Fibroblast of skin of right biceps (primary cell): ENCODE measurements at places on chromosomes 13 and 19.

DNA sequence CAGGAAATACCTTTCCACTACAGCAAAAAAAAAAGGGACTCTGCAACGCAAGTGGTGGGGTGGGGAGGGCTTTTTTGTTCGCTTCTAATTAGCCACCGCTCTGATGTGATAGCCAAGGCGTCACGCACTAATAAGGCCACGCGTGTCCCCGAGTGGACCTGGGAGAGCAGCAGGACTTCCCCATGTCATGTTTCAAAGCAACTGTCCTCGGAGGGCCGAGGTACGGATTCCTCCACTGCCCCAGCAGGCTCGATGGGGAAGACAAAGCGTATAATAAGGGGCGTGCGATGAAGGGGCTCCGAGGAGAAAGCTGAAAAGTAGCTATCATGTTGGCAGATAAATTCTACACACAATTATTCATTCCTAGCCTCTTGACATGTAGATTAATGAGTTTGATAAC lies 179.7 kb upstream of the ZNF507 start:
- no peak for DNase-seq

DNA sequence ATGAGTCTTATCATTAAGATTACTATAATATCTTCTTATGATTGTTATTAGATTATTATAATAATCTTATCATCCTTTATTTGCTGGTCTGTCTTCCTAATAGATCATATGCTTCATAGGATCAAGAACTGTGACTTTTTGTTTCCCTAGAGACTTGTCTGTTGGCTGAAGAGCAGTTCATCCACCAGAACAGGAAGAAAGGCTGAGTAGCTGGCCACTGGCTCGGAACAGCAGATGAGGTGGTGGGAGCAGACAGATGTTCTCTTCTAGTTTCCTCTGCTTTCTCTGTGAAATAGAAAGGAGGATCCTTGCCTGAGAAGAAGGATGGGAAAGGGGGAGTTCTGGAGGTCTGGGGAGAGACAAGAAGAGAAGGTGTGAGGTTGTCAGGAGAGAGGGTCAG lies 120.0 kb downstream of the CCNA1 start:
- no peak for DNase-seq

DNA sequence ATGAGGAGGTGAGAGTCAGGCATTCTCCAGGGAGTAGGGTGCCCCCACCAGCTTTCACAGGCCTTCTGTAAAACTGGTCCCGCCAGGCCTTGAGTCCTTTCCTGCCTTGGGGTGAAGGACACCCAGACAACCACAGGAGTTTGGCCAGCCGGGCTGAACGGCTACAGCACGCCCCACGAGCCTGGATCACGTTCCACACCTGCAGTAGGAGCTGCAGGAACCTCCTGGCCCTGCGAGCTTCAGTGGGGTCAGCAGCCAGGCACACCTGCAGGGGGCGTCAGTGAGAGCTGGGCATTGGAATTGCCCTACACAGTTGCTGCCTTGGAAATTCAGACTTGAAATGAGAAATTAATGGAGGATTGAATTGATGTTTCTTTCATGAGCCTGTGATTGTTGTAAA lies 45.7 kb downstream of the COL4A2 start:
- DNase-seq: no peak

DNA sequence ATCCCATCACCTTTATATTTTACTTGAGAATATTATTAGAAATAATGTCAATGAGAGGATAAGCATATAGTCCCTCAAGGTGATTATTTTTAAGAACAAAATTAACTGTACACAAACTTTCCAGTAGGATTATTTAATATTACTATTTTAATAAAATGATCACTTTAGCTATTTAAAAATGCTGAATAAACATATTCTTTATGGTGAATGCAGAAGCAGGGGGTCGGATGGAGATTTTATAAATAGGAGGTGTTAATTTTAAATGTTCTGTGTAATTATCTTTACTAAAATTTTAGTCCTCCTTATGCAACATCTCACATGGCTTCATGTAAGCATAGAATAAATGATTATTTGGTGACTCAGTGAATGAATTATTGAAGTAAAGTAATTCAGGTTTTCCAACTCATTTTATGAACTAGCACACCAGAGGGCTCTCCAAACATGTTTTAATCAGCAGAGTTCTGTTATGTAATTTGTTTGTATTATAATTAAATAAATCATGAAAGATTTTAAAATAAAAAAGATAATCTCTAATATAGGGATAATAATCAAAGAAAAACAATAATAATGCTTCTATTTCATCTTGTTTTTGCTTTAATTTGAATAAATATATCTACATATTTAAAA lies 1635.2 kb downstream of the EFNB2 start:
- peak; percentile 0 for DNase-seq

- no peak for DNase-seq
These were observed 8.0 kb downstream of the TINCR start for GRCh38 chr19:5559804-5560133.

GRCh38 chr13:114077933-114078325 lies 54.5 kb downstream of the RASA3 start:
- DNase-seq: peak; percentile 67

- DNase-seq: no peak
These were observed 2172.2 kb downstream of the PCDH9 start for GRCh38 chr13:65057986-65058385.

DNA sequence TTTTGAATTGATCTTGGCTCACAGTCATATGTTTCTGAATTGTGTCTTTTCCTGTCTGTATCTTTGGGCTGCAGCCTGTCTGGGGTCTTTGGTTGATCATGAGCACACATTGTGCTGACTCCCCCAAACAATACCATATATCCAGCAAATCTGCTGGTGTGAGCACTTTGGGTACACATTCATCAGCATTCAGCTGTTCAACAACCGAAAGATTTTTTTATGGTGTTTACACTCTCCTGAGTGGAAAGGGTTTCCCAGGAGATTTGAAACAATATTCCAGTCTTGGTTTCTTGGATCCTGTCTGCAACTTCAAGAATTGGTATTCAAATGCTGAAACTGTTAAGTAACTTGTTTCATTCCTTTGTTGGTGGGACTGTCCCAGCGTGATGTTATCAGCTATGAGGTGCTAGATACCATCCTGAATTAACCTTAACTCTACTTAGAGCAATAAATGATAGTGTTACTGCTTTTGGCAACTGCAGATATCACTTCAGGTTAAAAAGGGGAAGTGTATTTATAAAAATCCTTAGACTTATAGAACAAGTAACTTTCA lies 78.4 kb upstream of the DIAPH3 start:
- DNase-seq: no peak

DNA sequence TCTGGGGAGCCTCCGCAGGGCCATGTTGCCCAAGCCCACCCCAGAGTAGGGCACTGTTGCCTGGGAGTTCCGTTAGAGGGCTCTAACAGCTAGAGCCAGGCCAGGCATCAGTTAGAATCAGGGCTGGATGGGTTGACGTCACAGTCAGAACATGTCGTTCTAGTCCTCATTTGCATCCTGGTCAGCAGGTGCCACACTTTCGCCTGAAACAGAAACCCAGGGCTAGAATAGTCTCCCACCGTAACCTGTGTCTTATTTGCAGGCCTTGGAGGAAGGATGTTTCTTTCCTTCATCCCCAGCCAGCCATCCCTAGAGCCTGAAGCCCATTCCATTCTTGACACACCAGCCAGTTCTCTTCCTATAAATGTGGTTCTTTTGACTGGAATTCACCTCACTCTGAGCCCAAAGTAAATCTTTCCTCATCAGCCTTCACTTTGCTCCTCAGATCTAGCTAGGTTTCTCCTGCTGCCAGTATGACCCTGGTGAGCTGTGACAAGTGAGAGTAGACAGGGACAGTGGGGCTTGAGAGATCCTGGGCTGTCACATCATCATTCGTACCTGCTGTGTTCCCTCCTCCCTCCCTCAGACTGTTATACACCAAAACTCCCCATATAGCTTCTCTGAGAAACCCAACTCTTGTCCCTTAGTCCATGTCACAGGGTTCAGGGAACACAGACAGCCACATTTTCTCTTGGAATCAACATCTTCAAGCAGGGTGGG lies 12.2 kb upstream of the CCDC97 start:
- DNase-seq: no peak

DNA sequence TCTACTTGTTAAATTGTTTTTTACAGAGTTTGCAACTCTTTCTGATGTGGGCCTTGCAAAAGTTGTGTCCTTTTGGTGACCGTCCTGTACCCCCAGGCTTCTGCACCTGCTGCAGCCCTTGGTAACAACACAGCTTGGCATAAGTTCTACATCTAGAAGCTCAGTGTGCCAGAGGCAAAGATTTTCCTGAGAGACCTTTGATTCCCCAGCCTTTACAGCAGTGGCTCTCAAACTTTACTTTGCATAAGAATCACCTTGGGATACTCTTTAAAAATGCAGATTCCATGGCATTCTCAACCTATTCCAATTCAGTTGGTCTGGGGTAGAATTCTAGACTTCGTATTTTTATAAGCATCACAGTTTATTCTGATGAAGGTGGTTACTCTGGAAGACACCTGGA lies 260.9 kb downstream of the DCT start:
- DNase-seq: no peak

DNA sequence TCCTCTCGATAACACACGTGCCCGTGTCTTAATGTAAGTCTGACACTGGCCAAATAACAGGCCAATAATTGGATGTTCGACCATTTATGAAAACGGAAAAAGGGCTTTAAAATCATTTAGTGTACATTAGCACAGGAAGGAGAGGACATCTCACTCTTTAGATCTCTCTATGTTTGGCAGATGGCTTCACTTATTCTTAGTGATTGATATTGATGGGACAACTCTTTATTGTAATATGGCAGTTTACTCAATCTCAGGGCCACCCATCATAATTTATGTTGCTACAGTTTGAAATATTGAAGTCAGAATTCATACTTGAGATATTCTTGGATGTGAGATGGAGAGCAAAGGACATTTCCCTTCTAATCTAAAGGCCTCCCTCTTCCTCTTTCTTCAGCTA lies 430.7 kb upstream of the ARGLU1 start:
- DNase-seq: no peak

DNA sequence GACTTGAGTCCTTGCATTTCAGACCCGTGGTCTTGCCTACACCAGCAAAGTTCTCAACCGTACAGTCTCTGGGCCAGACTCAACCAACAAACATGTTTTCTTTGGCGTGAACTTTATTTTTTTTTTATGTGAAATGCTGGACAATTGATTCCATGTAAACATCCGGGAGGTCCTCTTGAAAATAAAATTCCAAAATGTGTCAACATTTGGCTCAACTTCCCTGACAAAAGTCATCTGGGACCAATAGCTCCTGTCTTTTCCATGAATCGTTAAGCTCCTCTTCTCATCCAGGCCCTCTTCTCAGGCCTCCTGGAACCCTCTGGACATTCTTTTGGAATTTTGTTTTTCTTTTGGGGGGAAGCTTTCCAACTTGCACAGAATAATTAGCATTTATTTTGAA lies 2.7 kb downstream of the ALDH16A1 start:
- no peak for DNase-seq

- DNase-seq: peak; percentile 58
These were observed 358.1 kb downstream of the MYO16 start for GRCh38 chr13:108987517-108987916.

- DNase-seq: no peak
These were observed 696.2 kb upstream of the GPC6 start for GRCh38 chr13:92530364-92530763.

DNA sequence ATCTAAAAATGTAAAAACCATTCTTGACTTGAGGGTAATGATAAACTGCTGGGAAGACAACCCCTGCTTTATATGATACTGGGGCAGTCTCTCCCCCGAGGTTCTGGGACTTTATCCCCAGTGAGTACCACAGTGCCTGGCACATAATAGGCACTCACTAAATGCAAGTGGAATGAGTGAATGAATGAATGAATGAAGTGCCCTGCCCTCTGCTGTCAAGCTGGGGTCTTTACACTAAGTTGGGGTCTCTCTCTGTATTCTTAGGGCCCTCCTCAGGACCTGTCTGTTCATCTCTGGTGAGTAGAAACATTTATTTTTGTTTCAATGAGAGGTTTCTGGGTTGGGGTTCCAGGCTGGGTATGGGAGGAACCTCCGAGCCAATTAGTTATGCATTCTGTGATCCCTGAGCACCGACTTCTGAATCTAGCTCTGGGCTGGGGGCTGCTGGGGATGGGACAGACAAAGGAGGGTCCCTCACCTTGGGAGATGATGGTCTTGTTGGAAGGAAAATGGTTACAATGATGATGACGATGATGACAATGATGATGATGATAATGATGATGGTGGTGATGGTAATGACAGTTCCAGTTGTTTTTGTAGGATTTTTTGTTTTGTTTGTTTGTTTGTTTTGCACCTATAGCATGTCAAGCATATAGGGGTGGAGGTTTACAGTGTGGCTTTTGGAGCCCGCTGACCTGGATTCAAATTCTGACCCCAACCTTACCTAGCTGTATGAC lies 44.3 kb upstream of the ADGRE1 start:
- DNase-seq: no peak

DNA sequence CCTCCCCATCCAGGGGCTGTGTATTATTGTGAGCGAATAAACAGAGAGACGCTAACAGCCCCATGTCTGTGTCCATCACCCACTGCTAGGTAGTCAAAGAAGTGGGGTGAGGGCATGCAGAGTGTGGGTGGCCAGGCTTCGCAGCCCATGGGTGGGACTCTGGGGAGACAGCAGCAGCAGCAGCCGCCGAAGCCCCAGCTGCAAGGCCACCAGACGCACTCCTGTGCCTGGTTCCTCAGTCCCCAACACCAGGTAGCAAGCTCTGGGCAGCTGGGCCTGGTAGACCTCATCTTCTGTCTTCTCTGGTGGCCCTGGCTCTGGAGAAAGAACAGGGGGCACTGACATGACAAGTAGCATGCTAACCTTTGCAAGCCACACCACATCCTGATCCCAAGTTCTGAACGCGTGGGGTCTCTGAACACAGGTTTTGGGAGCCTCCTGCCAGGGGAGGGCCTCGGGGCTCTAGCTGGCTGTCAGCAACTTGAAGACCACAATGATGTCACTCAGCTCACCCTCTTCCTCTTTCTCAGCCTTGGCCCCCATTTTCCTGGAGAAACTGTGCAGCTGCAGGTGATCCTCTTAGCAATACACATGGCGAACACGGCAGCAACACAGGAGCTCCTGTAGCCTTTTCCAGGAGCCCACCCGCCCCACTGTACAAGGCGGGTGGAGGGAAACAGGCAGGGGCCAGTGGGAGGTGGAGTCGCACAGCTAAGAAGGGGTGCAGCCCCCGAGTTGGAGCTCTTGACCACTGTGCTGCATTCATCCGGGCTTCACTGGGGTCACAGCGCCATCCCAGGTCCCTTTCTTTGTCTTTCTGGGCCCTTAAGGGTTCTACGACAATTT lies 5.8 kb downstream of the FUZ start:
- DNase-seq: no peak

DNA sequence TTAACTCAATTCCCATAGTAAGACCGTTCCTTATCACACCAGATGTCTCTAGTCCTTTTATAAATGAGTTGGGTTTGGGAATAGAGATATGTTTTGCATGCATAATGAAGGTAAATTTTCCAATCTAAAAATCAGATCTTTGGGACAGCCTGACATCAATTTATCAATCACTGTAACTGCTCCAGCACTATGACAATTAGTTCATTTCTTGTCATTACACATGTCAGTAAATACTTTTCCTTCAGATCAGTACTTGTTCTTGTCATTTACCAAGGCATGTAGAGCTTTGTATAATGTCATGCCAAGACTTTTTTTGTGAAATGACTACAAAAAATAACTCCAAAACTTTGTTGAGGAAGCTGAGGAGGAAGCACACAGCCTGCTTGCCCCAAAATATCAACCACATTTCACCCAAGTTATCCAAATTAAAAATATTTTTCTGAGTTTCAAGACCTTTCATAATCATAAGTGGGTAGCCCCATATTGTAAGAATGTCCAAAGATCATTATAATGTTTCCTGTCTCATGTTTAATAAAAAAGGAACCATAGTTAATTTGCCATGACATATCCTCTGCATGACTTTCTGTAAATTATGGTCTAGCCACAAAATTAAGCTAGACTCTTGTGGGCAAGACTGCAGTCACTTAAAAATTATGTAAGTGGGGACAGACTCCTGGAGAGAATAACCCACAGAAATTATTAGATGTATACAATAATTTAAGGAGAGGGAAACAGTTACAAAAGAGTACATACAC lies 586.8 kb downstream of the TBC1D4 start:
- peak; percentile 49 for DNase-seq
